Activated CD4-positive, alpha-beta T cell treated with anti-CD3 and anti-CD28 coated beads, Interleukin-2, amount 50 U/mL, for 16 hours (primary cell): ENCODE measurements at places on chromosomes 7 and 10.
A peak's percentile ranks its signal among the peaks of the same experiment; 100 is the strongest.

- no peak for DNase-seq
Observed at GRCh38 chr7:133748443-133749407, 378.4 kb upstream of the LRGUK start.

DNA sequence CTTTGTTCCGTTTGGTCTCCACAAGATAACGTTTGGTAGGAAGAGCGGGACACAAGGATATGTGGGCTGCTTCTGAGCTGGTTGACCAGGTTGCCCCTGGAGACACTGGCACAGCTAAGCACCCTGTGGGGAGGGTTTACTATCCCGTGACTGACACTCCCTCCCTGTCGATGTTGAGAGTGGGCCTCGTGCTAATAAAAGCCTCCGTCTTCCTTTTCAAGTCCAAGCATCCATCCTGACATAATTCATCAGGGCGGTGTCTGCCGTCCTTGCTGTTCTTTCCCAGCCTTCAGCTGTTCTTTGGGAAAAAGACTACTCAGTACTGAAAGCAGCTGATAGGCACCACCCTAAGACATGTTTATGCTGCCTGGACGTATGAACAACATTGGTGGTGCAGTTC lies 49.6 kb downstream of the SHH start:
- DNase-seq = no peak

GRCh38 chr10:95276367-95277200 lies 14.2 kb downstream of the PDLIM1 start:
- DNase-seq = no peak

- no peak for DNase-seq
Observed at GRCh38 chr10:88913788-88914187, 33.7 kb downstream of the STAMBPL1 start.

- DNase-seq = no peak
Observed at GRCh38 chr10:93079663-93080349, 6.1 kb downstream of the CYP26A1 start.

DNA sequence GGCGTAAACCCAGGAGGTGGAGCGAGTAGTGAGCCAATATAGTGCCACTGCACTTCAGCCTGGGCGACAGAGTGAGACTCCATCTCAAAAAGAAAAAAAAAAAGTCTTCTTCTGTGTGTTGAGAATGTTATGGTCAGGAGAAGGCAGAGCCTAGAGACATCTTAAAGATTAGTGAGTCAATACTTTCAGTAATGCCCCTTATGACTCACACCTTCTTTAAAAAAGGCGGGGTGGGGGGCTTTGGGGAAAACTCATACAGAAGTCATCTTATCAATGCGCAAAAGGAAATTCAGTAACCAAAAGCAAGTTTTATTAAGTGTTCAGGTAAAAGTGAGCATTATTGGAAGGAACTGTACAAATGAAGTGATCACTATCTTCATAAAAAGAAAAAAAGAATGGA lies 1369.8 kb upstream of the LRRTM3 start:
- DNase-seq = no peak

DNA sequence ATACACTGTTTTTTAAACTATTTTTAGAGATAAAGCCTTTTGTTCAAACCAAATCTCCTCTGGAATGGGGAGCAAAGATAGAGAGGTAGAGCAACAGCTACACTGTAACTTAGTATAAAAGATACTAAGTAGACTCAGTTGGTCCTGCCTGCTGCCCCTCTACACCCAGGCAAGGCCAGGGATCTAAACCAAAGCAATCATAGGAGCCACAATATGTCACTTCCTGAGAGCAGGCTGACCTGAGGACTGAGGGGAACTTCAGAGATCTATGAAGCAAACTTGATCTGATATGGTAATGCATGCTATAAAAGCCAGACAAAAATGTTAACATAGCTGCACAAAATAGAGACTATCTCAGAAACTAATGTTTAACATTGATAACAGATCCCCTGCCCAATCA lies 7.0 kb upstream of the TRDMT1 start:
- no peak for DNase-seq

- peak; percentile 88 for DNase-seq
Observed at GRCh38 chr7:101856473-101857357, 39.3 kb downstream of the CUX1 start.

DNA sequence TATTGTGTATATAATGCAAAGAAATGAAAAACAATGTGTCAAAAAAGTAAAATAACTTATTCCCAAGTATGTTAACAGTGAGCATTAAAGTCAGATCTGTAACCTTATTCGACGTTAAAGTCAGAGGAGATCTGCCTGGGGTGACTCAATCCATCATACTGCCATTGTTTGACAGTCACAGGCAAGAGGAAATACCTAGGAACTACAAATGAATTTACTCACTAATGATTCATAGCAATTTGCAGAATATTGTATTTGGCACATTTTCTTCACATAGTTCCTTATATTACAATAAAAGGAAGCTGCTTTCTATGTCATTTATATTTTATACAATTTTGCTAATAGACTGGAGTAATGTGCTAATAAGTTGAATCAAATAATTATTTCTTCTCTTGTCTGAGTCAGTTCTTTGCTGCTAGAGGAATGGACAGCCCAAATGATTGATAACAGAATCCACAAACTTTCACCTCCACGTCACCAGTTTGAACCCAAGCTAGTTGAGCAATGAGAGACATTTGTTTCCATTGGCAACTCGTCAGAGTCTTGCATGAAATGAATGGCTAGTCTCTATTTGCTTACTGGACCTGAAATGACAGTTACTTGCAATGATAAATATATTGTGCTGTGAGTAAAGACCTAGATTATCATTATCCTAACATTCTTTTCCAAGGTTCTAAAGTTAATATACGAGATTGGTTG lies 48.5 kb upstream of the TMEM106B start:
- no peak for DNase-seq

DNA sequence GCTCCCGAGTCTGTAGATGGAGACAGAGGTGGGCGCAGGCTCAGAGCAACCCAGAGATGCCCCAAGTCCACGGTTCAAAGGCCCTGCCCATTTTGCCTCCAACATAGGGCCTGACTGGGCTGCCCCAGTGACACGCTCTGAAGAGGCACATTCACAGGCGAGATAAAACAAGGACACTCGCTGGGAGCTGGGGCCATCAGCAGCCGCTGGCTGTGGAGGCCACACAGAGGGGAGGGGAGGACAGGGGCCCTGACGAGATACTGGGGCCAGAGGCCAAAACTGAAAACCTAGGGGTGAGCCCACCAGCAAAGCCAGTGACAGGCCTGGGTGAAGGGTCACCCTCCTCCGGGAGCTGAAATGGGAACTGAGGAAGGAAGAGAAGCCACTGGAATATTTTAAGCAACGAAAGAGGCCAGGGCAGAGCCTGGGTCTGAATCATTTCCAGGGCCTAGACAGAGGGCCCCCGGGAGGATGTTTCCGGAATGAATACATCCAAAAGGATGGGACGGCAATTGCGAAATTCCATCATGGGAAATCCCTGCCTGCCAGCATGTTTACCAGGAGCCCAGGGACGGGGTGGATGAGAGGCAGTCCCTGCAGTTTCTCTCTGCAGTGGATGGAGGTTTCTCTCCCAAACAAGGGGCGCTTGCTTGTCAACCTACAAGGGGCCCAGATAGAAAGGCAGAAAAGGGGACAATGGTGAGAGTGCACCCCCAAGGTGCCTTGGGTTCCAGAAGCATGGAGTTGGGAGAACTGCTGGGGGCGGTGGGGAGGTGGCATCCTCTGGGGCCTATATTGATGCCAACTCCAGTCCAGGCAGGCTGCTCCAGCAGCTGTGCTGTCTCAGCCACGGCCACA lies 29.0 kb upstream of the HSPA12A start:
- no peak for DNase-seq

DNA sequence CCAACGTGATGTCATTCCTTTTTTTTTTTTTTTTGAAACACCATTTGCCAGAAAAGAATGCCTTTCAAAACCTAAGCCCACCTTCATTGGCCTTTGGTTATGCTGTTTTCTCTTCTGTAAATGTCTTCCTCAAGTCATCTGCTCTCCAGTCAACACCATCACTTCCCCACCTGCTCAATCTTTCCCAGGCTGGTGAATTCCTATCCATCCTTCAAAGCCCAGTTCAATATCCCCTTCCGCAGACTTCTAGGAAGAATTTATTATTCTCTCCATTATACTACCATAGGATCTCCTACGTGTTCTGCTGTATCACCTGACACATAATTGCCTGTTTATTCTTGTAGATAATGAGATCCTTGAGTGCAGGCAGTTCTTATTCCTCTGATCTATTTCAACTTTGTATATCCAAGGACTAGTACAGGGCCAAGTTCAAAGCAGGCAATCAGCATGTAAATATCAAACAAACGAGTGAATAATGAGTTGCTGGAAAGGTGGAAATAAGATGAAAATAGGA lies 73.5 kb upstream of the PRR15 start:
- no peak for DNase-seq

DNA sequence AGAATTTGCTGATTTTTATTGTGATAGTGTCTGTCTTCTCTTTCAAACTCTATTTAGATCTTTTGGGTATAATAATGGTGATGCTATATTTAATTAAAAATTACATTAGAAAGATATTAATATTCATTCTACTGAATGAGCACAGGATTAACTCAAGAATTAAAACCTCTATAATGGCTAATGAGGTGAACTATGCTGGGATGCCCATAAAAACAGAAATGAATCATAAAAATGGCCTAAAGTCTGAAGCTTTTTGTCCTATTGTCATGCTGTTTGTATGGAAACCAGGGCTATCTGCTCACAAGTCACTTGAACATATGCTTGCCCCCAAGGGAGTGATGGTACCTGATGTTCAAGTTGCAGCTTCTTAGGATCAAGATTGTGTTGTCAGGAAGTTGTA lies 76.2 kb upstream of the ICA1 start:
- no peak for DNase-seq

GRCh38 chr7:134343796-134344195 lies 27.1 kb upstream of the SLC35B4 start:
- no peak for DNase-seq

DNA sequence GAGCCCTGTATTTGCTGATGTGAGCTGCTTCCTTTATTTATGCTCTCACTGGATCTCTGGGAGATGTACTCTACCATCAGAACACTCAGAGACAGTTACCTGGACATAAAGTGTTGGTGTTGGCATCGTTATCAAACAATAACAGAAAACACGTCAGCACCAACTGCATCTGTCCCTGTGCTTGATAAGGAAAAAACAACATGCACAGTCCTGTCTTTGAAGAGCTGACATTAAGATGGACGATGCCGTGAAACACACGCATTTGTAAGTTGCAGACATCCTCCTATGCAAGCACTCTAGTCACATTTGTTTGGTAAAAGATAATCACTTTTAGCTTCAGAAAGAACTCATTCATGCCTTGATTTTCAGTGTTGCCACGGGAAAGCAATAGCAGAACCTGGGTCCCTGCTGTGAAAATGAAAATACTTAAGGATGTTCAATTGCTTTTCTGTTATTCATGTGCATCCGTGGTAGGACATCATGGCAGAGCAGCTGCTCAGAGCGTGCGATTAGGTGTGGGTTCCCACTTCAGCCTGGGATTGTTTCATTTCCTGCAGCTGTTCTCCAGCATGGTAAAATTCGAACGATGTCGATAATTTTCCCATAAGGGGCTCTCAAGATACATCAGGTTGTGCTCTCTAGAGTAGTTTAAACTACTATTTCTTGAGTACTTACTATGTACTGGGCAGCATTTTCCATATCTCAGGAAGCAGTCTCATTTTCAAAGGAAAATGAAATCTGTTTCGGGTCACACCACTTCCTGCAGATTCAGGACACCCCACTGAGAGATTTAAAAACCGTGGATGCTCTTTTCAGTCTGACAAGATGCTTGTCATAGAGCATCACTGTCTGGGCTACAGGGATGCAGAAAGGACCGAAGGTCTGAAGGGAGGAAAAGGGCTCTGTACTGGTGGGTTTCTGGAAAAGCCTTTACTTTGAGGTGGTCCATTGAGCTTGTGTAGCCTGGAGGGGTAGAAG lies 248.7 kb downstream of the CAMK1D start:
- DNase-seq = no peak

- DNase-seq = no peak
Observed at GRCh38 chr10:51567271-51567670, 132.1 kb downstream of the CSTF2T start.

GRCh38 chr7:2771274-2771731 lies 72.8 kb downstream of the GNA12 start:
- DNase-seq = no peak

DNA sequence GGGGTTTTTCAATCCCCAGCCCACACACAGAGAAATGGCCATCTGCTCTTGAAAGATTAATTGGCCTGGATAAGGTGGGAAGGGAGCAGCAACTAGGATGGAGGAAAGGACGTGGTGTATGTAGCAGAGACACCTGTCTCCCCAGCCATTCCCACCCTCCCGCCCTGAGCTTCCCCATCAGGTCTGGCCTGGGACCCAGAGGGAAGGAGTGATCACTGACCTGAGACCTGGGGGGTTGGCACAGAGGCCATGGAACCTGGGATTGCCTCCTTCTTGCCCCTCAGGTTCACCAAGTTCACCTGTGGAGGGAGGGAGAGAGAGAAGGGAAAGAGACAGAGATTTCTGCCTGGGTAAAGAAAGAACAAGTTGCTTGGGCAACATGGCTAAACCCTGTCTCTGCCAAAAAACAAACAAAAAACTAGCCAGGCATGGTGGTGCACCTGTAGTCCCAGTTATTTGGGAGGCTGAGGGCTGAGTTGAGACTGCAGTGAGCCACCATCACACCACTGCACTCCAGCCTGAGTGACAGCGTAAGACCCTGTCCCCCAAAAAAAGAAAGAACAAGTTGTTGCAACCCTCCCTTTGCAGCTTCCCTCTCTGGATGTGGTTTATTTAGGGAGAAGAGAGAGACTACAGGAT lies 11.3 kb upstream of the TRPV6 start:
- no peak for DNase-seq

GRCh38 chr10:30503700-30504266 lies 69.8 kb downstream of the MAP3K8 start:
- DNase-seq = no peak

DNA sequence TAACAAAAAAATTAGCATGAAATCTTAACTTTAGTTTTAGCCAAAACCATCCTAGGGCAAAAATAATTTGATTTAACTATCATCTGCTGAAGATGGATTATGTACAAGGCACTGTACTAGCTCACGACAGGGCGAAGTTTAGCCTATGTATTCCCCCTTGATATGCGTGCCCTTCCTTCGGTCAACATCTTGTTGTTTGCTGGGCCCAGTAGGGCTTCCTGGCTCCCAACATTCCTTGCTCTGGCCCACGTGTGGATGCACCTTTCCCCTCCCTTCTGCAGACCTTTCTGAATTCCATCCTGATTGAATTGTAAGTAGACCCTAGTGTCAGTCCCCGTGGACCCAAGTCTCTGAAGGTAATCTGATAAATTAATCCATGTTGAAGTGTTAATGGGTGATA lies 212.0 kb downstream of the RELN start:
- DNase-seq = no peak

- no peak for DNase-seq
Observed at GRCh38 chr10:61410353-61411070, 42.7 kb downstream of the TMEM26 start.

DNA sequence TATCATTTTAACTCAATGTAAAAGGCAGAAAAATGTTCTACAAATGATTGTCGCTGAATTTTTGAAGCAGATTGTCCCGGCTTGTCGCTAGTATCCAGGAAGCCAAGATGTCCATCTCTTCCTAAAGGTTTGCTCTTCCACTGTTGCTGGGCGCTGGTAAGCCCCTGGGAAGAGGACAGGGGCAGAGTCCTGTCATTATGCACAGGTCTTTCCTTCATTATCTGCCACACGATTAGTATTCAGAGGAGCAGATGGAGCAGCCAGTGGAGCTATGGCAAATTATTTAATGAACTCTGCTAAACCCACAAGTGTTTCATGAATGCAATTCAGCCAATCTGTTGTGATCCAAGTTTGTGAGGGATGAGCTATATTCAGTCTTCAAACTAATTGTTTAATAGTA lies 499.1 kb upstream of the NRP1 start:
- no peak for DNase-seq

GRCh38 chr7:55439627-55440026 lies 74.5 kb downstream of the LANCL2 start:
- DNase-seq = no peak

GRCh38 chr7:13834328-13834761 lies 155.1 kb downstream of the ETV1 start:
- DNase-seq = no peak
